ENCODE measurements at places on chromosomes 7 and 10.

GRCh38 chr10:29257106-29257783 is 31.6 kb upstream of the LYZL1 start:
- DNase-seq: no peak

DNA sequence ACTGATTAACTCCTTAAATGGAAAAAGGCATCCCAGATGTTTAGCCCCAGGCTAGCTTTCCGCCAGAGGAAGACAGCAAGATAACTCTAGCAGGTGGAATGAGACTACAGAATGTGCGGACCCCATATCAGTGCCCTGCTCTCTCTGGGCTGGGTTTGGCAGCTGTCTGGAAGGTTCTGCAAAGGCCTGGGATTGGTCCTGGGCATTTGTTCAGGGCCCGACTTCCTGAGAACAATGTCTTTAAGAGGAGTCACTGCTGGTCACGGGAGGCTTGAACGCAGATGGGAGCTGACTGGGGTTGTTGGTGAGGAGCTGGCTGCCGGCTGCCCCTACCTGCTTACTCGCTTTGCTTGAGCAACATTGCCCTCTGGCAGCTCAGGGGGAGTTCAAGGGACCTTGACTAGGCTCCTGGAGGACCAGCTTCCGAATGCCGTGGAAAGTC is 130.6 kb upstream of the BTBD16 start:
- no peak for DNase-seq

DNA sequence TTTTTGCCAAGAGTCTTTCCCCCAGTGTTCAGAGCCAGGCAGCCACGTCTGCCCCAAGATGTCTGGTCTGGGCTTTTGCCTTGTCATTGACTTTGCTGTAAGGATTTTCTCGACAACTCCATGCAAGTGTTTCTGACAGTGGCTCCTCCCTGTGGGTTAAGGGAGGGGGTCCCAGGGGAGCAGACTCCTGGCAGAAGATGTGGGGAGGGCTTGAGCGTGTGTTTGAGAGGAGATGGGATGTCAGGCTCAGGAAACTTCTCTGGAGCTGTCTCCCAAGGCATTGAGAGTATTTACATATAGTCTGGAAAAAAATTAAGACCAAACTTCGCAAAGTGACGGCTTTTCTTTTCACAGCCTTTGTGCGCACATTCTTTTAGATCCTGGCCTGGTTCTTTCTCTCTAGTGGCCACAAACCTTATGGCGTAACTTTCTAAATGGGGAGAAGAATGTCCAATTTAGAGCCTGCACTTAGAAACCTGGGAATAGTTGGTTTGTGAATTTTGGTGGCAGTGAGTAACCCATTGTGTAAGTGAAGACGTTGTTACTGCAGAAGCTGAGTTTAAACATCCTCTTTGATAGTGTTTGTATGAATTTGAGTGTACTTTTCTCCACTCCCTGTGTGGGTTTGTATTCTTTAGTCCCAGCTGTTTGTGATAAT is 201.5 kb downstream of the LRMDA start:
- DNase-seq: no peak

GRCh38 chr7:28592861-28593260 is 180.5 kb downstream of the CREB5 start:
- DNase-seq: no peak

DNA sequence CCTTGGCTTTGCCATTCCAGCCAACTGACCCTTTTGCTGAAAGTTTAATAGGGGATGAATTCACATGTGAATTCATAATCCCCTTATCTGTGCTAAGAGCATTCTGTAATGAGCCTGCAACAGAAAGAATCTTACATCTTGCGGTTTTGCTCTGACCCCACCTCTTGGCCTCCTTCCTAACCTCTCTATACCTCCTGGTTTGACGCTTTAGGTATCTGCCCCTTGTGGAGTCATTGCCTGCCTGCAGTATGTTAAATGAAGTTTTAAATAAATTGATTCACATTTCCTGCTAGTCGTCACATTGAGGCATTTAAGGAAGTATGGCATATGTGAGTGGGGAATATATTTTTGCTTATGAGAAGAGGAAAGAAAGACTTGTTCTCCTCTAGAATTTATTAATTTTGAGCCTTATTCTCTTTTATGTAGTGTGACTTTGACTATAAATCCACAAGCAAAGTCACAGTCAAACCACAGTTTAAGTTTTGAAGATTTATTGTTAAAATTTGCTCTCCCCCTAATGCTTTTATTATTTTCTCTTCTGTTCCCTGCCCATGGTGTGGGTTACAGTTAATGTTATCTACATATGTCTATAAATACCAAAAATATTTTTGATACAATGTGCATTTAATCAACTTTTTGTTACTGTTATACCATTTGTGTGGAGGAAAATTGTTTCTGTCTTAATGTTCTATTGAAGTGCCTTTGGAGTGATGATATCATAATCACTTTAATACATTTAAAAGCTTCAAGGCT is 60.9 kb downstream of the LRMDA start:
- no peak for DNase-seq

DNA sequence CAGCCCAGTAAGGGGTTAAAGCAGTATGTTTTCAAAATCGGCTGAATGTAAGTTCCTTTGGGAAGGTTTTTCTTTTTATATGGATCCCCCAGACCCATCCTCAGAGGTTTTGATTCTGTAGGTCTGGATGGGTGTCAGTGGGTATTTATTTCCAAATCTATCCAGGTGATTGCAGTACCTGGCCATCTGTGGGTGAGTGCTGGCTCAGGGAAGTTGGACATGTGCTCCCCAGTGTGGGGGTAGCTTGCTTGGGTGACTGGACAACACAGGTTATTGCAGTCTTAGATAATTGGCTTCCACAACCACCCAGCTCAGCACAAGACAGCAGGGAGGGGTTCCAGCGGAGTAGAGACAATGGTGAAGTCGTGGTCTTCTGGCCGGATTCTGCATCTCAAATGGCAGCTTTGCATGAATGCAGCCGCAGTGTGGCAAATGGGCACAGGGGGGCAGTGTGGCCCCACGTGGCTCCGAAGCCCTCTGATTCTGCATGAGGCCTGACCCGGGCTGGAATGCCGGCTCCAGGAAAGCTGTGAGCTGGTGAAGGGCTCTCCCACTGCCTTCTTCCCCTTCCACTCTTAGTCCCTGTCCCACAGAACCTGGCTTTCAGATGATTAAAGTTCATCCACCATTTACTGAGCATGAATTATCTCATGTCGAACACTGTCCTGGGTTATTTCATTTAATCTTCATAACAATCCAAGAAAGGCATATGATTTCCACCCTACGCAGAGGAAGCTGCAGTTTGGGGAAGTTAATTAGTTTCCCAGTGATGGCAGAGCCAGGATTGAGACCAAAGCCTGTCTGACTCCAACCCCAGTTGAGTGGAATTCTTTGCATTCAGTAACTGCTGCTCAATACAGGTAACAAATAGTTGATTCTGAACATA is 64.5 kb upstream of the SYPL1 start:
- peak; percentile 45 for DNase-seq

GRCh38 chr7:101594790-101595189 is 34.3 kb downstream of the MYL10 start:
- DNase-seq: no peak

DNA sequence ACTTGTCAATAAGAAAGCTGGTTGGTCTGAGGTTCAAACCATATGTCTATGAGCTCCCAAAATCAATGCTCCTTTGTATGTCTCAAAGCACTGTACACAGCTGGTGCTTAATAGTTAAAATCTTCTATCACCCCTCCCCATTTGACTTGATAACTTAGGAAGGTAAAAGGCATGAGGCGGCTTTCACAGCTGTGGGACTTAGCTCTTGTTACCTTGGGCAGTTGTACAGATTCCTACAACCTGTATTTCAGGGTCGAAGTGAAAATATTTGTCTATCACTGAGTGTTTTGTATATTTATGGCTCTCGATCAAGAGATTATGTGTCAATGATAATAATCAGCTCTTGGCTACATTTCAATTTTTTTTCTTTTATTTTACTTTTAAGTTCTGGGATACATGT is 992 bp upstream of the KIFBP start:
- no peak for DNase-seq

- DNase-seq: no peak
These were observed 594.2 kb downstream of the KCNMA1 start for GRCh38 chr10:77043420-77043763.

DNA sequence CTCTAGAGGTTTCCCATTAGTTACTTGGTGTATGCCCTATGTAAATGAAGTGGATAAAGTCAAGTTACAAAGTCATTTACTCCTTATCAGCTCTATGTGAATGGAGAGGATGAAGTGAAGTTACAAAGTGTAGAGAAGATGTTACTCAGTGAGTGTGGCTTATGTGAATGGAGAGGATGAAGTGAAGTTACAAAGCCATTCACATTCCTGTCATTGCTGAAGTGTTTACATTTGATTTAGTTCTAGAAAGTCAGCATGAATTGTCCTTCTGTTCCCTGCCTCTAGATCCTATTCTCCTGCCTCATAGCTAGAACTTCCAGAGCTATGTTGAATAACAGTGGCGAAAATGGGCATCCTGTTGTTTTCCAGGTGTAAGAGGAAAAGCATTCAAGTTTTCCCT is 880.1 kb downstream of the DNAJB9 start:
- DNase-seq: no peak

DNA sequence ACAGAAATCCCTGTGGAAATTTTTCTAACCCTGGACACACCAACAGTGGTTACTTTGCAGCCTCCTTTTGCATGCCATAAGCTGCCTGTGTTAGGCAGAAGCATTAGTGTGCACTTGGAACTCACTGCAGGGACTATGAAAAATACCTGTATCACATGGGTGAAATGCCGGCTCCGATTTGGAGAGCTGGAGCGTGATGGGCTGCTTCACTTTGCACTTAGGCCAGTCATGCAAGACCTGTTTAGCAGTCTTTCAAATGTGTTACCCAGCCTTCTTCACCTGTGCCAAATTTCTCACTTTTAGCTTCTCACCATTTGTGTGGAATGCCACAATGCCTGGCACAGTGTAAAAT is 11.3 kb downstream of the NCOA4 start:
- no peak for DNase-seq

DNA sequence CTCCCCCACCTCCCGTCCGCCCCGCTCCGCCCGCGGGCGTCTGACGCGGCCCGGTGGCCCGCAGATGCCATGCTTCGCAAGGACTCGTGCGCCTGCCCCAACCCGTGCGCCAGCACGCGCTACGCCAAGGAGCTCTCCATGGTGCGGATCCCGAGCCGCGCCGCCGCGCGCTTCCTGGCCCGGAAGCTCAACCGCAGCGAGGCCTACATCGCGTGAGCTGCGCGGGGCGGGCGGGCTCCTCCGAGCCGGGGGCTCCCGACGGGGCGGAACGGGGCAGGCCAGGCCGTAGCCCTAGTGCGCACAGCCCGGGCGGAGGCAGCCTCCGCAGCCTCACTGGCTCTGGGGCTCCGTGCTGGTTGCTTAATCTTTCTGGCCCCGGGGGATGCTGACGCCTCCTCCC is 2.8 kb downstream of the ASIC3 start:
- DNase-seq: no peak

GRCh38 chr10:62433181-62433692 is 59.1 kb downstream of the ZNF365 start:
- no peak for DNase-seq

- DNase-seq: no peak
These were observed 31.8 kb downstream of the RAMP3 start for GRCh38 chr7:45189151-45189970.

GRCh38 chr10:73485320-73485719 is 10.5 kb downstream of the PPP3CB start:
- no peak for DNase-seq

DNA sequence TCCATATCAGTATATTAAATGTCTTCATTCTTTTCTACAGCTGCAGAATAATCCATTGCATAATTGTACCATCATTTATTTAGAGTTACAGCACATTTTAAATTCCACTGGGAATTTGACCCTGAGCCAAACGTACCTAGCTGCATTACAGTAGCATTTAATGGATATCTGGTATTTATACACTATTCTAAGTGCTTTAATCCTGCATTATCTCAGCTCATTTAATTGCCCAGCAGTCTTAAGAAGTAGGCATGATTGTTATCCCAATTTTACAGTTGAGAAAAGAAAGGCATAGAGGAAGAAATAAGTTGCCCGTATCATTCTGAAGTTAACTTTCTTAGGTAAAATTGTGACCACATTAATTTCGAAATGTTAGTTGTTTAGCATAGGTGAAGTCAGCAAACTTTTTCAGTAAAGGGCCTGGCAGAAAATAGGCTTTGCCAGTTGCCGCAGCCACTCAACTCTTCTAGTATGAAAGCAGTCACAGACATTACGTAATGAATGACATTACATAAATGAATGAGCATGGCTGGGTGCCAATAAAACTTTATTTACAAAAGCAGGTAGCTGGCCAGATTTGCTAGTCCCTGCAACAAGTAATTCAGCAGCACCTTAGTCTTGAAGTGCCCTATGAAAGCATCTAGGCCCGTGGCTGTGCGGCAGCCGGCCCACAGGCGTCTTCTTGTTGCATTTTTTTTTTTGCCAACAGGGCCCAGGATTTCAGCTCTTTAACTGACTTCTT is 30.0 kb downstream of the GUSB start:
- DNase-seq: no peak

DNA sequence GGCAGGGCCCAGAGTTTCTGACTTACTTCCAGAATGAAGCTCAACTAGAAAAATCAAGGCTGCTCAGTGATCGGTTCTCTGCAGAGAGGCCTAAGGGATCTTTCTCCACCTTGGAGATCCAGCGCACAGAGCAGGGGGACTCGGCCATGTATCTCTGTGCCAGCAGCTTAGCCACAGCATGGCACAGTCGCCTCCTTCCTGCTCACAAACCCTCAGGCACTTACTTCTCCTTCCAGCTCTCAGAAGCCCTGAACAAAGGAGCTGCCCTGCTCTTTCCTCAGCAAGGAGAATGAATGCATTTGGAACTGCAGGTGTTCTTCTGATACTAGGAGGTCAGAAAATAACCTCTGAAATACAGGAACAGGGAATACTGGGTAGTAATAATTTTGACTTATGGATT is 219.7 kb upstream of the PRSS1 start:
- no peak for DNase-seq

GRCh38 chr10:113890769-113891168 is 36.3 kb downstream of the NHLRC2 start:
- DNase-seq: no peak

DNA sequence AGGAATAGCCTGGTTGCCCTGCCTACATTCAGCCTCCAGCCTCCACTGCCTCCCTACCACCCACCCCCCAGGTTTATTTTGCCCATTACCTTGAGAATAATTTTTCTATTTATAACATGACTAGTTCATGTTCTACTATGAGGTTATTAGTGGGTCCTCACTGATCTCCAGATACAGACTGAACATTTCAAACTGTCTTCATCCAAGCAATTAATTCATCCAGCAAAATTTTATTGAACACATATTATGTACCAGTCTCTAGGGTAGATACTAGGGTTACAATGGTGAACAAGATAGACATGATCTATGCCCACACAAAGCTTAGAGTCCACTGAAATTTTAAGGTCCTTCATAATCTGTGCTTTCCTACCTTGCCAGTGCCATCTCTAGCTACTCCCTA is 51.6 kb upstream of the FHIP2A start:
- no peak for DNase-seq

DNA sequence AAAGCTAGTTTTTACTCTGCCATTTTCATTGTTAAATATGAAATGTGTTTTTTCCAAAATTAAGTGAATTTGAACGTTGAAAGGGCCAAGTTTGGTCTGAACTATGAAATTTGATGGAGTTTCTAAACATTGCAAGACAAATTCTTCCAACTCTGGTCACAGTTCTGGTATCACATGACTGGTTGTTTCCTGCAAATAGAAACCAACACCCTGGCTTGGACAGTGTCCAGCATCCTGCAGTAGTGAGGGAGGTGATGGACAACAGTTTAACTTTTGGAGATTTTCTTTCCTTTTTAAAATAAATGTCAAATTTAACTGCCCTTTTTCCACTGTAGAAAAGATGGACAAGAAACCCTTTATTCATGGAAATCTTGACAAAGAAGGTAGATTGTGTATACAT is 54.8 kb upstream of the AGBL3 start:
- DNase-seq: no peak

Measured in hippocampal formation (tissue), 2 donors.